ENCODE measurements at places on chromosomes 3 and 15.

- no peak for DNase-seq
Observed at GRCh38 chr15:36965570-36966342, 134.6 kb downstream of the MEIS2 start.

GRCh38 chr15:92520914-92521623 lies 127.4 kb downstream of the ST8SIA2 start:
- DNase-seq, result no peak

DNA sequence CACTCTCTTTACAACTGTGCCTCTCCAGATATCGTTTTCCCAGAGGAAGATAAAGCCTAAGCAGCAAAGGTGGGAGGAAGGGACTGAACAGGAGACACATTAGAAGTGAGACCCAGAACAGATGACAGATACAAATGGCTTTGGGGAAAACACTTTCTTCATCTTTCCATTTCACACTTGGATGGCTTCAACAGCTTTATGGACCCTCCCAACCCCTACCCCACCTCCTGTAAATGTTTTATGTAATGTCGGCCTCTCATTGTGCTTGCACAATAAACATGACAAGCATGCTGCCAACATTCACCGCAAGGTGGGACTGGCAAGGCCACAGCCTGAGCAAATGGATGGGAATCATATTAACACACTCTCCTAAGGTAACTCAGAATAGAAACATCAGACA lies 1088.6 kb downstream of the TUSC7 start:
- DNase-seq, result no peak

DNA sequence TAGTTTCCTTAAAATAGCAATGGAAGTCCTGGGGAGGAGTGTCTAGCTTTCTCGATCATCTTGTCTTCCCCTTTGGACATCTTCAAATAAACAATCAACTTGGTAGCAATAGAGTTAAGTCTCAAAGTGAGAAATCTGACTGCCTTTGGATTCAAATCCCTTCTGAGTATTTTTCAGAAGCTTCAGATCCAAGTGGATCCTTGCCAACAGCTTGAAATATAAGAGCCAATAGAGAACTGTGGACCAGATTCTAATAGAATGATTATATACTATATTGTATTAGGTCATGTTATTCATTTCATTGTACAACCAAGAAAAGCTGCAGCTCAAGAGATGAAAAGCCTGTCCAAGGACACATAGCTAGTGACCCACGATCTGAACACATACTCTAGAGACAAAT lies 60.2 kb downstream of the SYNPR start:
- no peak for DNase-seq

GRCh38 chr3:55074796-55075195 lies 146.9 kb upstream of the LRTM1 start:
- DNase-seq, result no peak
